Activated CD8-positive, alpha-beta memory T cell treated with anti-CD3 and anti-CD28 coated beads for 4 hours (primary cell): ENCODE measurements at places on chromosomes 11 and 22.

GRCh38 chr11:64789331-64790204 lies 11.2 kb upstream of the SF1 start:
- DNase-seq, result no peak

DNA sequence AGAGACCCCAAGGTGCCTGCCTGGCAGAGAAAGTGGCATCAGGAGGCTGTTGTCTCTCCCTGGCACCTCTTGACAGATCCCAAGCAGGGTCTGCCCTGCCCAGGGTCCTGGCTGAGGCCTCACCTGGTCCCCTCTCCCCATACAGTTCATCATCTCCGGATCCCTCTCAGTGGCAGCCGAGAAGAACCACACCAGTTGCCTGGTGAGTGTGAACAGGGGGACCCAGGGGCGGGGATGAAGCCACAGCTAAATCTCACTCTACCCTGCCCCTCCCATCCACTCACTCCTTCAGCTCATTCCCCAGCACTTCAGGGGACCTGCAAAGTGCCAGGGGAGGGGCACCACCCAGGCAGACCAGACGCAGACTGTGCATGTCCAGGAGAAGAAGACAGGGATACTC lies 14.0 kb upstream of the MS4A10 start:
- DNase-seq, result no peak

DNA sequence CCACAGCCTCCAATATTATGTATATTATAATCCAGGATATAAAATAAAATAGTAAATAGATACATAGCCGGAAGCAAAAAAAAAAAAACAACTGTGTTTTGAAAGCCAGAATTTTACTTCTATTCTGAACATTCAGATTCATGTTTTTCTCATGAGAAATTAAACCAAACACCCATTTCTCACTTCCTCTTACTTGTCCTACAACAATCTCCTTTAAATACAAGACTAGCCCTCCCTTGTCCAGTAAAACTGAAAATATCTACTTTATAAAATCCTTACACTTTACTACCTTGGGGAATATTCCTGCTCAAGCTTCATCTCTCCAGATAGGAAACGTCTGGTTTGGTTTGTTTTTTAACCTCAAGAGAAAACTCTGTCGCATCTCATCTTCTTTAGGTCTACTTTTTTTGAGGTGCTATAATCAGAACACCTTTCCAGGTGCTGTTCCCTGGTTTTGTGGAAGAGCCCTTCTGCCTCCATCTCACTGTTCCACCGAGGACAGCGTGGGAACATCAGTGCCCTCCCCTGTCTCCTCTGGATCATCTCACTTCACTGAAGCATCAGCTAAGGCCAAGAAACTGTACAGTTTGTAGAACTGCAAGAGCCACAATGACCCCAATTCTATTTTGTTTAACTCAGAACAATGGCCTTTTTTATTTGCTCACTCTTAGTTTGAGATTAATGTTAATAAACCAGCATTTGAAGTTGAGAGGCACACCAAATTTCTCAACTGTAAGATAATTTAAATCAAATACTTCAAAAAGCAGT lies 82.0 kb upstream of the ARHGAP32 start:
- no peak for DNase-seq

- no peak for DNase-seq
Observed at GRCh38 chr11:76124905-76125770, 81.2 kb downstream of the WNT11 start.

DNA sequence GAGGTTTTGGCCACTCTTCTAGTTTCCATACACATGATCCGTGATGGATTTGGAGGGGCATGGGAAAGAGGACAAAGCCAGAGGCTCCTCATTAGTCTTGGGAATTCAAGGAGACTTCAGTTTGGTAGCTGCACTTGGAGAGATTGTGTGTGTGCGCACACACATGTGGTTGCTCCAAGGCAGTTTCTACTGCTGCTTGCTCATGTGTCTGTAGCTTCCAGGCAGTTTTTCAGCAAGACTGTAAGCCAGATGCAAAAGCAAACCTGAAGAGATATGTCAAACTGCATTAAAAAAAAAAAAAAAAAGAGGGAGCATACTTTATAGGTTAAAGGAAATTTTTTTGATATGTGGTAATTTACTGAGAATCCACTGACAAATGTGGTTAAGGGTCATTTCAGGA lies 95.7 kb downstream of the OSBP2 start:
- no peak for DNase-seq

- DNase-seq, result no peak
Observed at GRCh38 chr22:39012533-39013511, 1.2 kb upstream of the APOBEC3C start.

- DNase-seq, result no peak
Observed at GRCh38 chr11:126466236-126467045, 111.0 kb downstream of the ST3GAL4 start.

- DNase-seq, result no peak
Observed at GRCh38 chr22:20671409-20672081, 102.4 kb upstream of the SERPIND1 start.

DNA sequence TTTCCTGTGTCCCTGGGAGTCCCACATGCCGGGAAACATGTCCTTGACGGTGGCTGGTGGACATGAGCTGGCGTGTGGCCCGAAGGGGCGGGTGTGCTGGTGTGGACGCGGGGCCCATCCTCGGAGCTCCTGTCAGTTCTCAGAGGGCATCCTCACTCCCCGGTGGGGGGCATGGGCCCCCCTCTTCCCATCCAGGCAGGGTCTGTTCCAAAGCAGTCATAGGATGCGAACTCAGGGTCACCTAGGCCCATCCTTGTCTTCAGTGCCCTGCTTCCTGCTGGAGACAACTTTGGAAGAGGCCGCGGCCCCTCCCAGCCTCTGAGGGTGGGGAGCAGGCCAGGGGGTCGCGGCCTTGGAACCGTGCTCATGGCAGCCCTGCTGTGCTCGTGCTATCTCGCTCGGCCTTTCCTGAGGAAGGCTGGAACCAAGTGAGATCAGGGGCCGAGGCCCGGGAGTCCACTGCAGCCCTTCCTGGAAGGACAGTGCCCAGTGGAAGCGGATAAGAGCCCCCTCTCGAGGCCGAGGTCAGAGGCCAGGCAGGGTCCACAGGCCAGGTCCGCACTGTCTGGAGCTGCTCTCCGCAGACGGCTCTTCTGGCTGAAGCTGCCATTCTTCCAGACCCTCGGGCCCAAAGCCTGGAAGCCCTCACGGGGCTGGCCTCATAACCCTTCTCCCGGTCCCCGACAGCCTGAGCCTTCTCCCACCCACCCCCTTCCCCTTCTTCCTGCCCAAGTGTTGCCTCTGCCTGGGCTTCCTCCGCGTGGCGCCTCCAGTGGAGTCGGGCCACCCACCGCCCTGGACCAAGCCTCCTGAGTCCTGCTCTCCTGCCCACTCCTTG lies 8.7 kb downstream of the GRK2 start:
- DNase-seq, result no peak

- no peak for DNase-seq
Observed at GRCh38 chr11:77085652-77086051, 17.0 kb upstream of the OMP start.

GRCh38 chr11:14953904-14954303 lies 18.2 kb downstream of the CALCA start:
- DNase-seq, result no peak

- DNase-seq, result no peak
Observed at GRCh38 chr11:68438658-68439259, 21.8 kb upstream of the PPP6R3 start.

DNA sequence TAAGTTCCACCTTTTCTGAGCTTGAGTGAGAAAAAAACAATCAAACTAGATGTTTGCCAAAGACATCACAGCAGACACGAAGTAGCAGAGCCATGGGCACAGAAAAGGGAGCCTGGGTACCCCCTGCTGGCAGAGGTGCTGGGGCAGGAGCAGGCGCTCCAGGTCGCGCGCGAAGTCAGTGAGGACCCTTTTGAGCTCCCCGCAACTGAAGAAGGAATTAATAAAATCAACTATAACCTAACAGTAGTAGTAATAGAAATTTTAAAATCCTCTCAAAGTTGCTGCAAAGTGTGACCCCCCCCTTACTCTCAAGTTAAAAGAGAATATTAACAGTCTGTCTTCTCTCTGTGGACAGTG lies 20.0 kb upstream of the PARVB start:
- DNase-seq, result no peak
